ENCODE measurements at places on chromosomes 7 and 10.
A peak's percentile ranks its signal among the peaks of the same experiment; 100 is the strongest.

GRCh38 chr7:75946207-75946855 is 31.4 kb downstream of the POR start:
- DNase-seq: no peak

- DNase-seq: no peak
Observed at GRCh38 chr7:42552227-42552626, 315.2 kb upstream of the GLI3 start.

DNA sequence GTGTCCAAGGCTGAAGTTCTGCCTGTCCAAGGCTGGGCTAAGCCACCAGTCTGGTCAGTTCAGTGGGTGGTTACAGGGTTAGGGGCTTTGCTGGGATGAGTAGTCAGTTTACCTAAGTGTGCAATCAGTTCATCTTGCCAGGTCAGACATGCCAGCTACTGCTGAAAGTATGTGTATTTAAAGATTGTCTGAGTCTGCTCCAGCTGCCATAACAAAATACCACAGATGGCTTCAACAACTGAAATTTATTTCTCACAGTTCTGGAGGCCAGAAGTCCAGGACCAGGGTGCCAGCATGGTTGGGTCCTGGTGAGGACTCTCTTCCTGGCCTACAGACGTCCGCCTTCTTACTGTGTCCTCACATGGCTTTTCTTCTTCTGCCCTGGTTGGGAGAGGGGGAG is 52.4 kb upstream of the TNS3 start:
- no peak for DNase-seq

- no peak for DNase-seq
Observed at GRCh38 chr10:85222300-85222699, 893.9 kb downstream of the CCSER2 start.

- DNase-seq: peak; percentile 65
Observed at GRCh38 chr7:17523813-17524739, 225.6 kb downstream of the AHR start.

GRCh38 chr10:104255311-104255981 is 754 bp downstream of the GSTO1 start:
- DNase-seq: peak; percentile 61

DNA sequence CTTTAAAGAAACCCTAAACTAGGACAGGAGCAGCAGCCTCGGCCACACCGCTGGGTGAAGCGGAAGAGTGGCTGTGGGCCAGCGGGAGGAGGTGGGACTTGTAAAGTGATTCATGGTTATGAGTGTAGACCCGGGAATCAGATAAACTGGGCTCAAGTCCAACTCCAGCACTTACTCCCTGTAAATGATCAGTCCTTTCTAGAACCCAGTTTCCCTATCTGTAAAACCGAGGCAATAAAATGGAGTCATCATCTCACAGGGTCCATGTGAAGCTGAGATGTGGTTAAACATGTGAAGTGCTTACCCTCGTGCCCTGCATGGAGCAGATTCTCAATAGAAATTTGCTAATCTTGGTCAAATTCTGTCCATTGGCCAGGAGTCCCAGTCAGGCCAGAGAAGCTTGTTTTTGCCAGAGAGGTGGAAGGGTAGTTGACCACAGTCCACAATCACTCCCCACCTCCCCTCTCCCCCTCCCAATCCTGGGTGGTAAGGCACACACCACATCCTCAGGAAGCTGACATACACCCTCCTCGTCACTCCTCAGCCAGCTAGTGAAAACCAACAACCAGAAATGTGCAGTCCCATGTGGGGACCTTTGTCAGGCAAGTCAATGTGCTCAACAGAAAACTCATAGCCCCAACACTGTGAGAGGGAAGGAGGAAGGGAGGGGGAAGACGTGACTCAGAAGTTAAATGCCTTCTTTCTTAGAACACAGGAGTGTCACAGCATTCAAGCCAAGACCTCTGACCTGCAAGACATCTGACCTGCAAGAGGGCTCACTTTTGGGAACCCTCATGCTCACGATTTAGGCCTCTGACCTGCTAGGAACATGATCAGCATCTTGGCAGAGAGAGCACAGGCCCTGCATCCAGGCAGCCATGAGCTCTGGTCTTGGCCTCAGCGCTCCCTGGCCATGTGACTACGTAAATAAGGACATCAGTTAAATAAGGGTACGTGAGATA is 145.1 kb downstream of the PLXNA4 start:
- peak; percentile 94 for DNase-seq

DNA sequence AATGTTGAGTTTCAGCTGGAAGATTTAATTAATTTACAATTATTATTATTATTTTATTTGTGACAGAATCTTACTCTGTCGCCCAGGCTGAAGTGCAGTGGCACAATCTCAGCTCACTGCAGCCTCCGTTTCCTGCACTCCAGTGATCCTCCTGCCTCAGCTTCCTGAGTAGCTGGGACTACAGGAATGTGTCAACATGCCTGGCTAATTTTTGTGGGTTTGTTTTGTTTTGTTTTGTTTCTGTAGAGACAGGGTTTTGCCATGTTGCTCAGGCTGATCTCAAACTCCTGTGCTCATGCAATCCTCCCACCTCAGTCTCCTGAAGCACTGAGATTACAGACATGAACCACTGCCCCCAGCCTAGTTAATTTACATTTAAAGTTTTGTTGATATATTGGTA is 93.8 kb upstream of the MEOX2 start:
- DNase-seq: peak; percentile 79

- no peak for DNase-seq
Observed at GRCh38 chr7:139542308-139543151, 19.0 kb downstream of the CLEC2L start.

DNA sequence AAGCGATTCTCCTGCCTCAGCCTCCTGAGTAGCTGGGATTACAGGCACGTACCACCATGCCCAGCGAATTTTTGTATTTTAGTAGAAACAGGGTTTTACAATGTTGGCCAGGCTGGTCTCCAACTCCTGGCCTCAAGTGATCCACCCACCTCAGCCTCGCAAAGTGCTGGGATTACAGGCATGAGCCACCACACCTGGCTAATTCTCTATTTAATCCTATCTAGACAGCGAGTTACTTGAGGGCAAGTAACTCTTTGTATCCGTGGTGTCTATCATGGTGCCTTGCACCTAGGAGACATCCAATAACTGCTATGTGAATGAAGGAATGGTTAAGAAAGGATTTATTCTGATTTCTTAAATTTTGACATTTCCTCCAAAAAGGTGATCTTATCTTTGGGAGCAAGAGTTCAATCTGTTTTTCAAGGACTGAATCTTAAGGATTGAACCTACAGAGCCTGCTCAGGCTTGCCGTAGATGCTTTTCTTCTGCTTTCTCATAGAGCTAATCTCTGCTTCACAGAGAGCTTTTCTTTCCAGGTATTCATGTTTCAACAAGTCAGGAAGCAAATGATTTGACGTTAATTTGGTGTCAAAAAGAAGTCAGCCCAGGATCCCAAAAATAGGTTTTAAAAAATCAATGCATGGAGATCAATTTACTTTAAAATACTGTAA is 101.6 kb downstream of the CUL2 start:
- no peak for DNase-seq

- DNase-seq: no peak
Observed at GRCh38 chr10:110361800-110362456, 57.2 kb upstream of the SMNDC1 start.

Data from fibroblast of skin of right quadriceps (primary cell).